Activated T-cell treated with anti-CD3 and anti-CD28 coated beads for 48 hours (primary cell): ENCODE measurements at places on chromosomes 5 and 9.

GRCh38 chr5:176892663-176893062, 6.5 kb downstream of the HK3 start:
- no peak for DNase-seq

DNA sequence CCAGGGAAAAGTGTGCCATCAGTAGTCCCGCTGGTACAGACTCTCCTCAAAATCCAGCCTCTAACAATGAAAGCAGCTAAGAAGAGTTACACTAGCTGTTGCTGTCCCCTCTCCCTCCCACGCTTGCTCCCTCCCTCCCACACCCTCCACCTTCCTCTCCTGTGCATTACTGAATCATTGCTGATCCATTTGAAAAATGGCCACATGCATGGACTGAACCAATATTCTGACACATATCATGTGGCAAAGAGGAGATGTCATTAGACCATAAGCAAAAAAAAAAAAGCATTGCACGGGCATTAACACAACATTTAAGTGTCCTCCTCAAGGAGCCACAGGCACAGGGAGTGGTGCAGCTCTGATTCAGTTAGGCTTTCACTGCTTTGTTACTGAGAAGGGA, 37.9 kb downstream of the LHFPL2 start:
- DNase-seq: no peak

DNA sequence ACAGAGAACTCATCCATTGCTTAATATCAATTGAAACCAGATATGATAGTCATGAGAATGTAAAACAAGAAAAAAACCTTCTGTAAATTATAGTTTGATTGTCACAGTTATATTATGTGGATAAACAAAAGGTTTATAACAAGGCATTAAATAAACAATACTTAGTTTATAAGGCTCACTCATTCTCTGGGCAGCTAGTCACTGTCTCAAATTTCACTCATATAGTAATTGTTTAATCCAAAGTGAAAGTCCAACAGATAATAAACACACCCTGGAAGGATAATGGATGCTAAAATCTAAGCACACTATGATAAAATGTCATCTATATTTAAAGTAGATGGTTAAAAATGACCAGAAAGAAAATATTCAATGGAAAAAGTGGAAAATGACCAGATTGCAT, 30.8 kb upstream of the SLC12A2 start:
- no peak for DNase-seq

- no peak for DNase-seq
Observed at GRCh38 chr5:179345433-179346321, at the start of gene ADAMTS2. TSS of gene ADAMTS2 (minus strand) at chr5:179345461. CDS start at chr5:179345328, 133 bp downstream.

- no peak for DNase-seq
Observed at GRCh38 chr5:14273207-14273767, 130.1 kb downstream of the TRIO start.

DNA sequence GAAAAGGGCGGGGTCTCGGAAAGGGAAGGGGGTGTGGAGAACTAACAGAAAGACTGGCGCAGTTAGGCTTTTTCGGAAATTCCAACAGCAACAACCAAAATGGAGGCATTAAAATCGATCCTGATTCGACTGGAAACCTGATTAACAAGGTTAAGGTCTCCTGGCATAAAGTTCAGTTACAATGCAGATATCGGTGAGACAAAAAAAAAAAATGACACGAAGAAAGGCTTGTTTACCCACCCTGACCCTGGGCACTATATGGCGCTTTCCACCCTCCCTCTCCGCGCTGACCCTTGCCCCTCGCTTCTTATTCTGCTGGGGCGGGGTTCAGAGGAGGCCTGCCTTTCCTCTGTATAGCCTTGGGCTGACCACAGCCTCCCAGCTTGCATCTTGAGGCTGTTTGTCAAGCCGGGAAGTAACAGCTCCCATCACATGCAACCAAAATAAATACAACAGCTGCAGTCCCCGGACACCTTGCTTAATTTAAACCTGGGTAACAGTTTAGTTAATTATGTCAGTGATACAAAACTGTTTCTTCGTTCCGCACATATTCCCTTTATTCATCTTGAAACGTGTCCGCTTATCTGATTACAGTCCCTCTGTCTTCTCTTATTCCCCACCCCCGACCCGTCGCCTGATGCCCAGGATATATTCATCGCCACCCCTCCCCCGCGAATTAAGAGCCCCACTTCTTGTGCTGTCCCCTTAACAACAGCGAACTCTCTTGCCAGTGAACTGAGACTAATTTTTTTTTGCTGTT, 795 bp upstream of the PJA2 start:
- no peak for DNase-seq

DNA sequence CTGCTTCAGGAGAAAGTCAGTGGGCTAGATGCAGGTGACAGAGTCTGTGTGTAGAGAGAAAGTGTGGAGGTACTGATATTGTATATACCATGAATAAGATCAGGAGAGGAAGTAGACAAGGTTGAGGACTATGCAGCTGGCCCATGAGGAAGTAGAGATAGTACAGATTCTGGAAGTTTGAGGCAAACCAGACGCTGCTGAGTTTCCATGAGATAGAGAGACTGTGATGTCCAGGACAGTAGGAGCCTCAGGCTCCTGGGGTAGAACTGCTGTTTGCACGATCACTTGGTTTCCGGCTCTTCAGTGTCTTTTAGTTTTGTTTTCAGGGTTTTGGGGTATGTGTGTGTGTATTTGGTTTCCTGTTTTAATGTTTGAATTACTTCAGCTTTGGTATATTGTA, 13.6 kb downstream of the OTULINL start:
- no peak for DNase-seq

DNA sequence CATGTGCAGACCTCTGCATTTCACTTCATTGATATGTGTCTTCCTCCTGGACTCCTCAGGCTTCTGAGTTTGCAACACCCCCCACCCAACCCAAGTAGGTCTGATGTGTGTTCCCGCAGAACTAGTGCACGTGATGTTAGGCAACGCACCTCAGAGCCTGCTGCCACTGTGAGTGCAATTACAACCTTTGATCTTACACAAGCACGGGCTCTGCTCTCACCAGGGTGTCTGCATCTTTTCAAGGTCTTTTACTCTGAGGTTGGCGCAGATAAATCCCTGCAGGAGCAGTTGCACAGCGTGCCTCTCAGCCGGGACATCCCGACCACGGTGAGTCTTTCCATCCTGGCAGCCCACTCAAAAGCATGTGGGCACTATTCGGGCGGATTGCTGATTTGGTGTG, 80.1 kb downstream of the EGFLAM start:
- no peak for DNase-seq

- no peak for DNase-seq
Observed at GRCh38 chr5:54098267-54098666, 212.1 kb downstream of the ARL15 start.
